ENCODE measurements at places on chromosomes 11 and 22. TPM values are rescaled to one million over a fixed set of nuclear protein-coding genes. Genes with fewer than 3 reads are reported as not detected.

Gene LSP1
- total RNA-seq: 2.5 TPM

- no peak for DNase-seq
These were observed 186.3 kb upstream of the B3GAT1 start for GRCh38 chr11:134598368-134598767.

DNA sequence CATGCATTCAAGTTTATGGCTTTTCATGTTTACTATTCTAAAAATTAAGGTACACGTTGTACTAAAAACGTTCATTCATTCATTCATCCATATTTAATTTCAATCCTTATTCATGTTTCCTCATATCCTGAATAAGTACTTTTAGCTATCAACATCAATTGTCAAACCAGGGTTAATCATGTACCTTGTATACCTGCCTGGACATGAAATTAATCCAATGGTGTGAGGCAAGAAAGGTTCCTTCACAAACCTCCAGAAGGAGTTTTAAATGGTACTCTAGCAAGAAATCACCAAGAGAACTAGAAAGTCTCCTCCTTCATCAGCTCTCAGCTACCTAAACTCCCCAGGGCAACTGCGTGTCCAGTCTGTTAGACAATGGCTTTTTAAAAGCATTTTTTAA is 33.4 kb downstream of the TMEM123 start:
- DNase-seq: no peak

DNA sequence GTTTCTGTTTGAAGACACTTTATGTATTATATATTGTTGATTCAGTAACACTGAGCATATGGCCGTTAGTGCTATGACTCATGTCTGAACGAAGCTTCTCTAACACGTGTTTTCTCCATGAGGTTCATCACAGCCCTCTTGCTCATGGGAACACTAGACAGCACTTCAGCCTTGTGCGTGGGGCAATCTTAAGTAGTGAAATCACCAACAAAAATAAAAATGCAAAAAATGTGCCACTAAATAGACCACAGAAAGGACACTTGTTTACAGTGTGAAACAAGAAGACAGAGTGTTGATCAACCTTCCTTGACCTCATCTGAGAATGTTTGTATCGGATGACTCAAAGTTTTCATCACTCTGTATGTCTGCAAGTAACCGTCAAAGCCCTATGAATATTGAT is 94.5 kb downstream of the FDX1 start:
- DNase-seq: no peak

Gene FAM83F
- total RNA-seq: 1.1 TPM

DNA sequence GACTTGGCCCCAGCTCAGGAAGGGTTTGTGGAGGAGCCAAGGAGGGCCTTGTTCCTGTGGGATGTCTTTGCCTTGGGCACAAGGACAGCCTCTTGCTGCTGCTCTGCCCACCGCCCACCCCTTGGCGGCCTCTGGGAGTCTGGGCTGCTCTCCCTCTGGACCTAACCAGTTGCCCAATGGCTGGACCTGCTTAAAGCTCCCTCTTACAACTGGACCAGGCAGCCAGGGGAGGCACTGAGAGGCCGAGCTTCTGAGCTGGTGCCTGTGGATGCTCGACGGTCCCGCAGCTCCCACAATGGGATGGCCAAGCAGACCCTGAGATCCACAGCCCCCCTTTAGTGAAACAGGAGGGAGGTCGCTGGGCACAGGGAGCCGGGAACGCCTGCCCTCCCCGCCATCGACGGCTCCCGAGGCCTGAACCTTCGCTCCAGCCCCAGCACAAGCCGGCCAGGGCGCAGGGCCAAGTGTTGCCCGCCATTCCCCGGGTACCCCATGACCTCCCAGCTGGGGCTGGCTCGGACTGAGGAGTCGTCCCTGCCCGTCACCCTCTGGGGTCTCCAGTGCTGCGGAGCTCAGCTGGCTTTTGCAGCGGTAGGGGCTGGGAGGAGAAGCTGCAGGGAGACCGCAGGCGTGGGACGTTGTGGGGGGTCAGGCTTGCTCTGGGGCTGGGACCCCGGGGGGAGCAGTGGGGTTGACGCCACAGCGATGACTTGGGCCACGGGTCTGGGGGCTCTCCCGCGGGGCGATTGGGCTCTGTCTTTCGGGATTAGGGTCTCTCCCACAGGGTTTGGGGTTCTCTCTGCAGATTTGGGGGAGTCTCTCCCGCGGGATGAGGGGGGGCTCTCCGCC is 584 bp upstream of the GAL start:
- peak; percentile 20 for DNase-seq

Gene EHBP1L1
- 14.2 TPM for total RNA-seq

Gene OSM
- total RNA-seq: not detected

DNA sequence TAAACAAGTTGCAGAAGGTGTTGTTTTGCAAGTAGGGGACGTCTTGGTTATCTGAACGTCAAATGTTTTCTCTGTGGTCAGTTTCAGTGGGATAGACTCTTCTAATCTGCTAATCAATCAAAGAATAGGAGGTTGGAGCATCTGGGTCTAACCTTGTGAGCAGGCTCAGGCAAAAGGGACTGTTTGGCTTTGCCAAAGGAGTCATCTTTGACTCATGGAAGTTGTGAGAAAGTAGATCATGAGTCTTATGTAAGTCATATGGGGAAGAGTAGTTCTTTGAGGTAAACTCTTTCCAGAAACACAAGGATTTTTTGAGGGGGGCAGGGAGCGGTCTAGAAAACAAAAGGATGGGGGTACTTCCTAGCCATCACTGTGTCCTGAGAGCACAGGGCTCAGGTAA is 27.1 kb upstream of the TOP3B start:
- no peak for DNase-seq

Data from glutamatergic neuron (in vitro differentiated cells).